NCI-H2029 (cell line): ENCODE measurements at places on chromosomes 13 and 19.

DNA sequence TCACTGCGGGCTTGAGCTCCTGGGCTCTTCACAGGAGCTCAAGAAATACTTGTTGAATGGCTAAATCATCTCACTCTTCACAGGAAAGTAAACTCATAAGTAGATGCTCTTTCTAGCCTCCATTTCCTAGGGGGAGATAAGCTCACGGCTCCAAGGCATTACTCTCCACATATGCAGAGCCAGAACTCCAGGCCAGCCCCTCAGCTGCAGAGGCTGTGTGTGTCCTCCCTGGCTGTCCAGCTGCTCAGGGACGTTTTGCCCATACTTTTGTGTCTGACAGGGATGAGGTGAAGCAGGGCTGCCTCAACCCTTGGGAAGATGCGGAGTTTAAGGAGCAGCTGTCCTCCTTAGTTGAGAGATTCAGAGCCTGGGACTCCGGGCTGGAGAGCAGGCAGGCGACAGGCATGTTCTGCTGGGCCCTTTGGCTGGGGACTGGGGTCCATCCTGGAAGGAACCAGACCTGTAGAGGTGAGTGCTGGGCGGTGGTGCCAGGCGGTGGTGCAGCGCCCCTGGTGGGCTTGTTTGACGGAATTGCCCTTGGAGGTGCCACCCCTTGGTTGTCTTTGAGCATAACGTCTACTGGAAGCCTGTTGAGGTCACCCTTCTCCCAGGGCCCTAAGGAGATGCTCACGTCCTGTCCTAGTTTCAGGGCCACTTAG is 20.5 kb upstream of the SLC15A1 start:
- DNase-seq = no peak

DNA sequence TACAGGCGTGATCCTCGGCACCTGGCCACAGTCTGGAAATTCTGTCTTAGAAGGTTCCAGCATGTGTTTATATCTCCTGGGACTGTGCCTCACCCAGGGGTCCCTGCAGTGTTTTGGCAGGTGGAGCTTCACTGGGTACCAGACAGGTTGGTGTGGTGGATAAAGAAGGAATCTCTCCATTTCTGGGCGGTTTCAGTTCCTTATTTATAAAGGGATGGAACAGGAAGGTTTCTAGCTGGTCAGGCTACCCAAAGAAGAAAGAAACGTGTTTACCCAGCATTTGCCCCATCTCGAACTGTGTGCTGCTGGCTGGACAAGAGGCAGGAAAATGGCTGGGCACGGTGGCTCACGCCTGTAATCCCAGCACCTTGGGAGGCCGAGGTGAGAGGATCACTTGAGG is 9.8 kb downstream of the PNPLA6 start:
- DNase-seq = no peak

DNA sequence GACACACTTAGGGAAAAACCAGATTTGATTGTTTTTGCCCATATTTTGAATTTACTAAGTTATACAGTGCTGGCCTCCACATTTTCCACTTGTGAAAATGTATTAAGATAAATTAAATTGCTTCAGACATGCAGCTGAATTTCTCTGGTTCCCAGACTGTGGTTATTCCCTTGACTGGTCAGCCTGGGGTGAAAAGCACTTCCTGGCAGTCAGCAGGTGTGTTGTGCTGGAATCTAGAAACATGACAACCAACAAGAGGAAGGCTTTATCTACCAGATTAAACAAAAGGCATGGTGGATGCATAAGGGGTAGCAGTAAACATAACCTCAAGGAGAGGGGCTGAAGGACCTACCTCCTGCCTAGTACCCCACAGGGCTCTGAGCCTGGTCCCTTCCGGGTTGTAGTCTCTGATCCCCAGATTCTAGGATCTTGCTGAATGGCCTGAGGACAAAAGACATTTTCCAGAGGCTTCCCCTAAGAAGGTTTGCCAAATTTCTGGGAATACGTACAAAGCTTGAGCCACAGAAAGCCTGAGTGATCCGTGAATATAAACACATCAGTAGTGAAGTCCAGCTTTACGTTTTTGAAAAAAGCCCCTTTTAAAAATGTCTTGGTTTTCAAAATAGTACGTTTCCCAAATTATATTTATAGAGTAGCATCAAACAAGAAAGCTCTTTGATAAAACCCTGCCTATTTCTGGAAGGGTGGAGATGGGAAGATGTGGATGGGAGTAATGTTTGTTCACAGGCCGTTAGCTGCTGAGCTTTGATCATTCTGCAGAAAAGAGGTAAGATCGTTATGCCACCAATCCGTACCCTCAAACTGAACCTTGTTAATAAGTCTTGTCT is 133.4 kb downstream of the LACC1 start:
- DNase-seq = no peak

- no peak for DNase-seq
Measured at GRCh38 chr19:48367855-48368254, 3.7 kb downstream of the SYNGR4 start.

DNA sequence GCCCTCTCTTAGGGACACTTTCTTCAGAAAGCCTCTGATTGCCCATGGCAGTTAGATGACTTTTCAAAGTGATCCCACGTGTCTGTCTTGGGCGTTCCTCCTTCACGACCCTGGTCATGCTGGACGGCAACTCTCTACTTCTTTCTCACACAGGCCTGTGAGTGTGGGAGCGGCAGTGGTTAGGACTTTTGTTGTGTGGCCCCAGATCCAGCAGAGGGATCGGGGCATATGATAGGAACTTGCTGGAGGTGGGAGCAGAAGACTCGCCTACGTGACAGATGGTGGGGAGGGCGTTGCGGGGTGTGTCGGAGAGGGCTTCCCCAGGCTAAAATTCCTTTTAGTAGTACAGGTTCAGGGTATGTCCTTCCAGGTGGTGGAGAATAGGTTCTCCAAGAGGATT is 289.5 kb upstream of the MAB21L1 start:
- DNase-seq = no peak

GRCh38 chr13:50200569-50200968 is 185.3 kb downstream of the KCNRG start:
- no peak for DNase-seq

DNA sequence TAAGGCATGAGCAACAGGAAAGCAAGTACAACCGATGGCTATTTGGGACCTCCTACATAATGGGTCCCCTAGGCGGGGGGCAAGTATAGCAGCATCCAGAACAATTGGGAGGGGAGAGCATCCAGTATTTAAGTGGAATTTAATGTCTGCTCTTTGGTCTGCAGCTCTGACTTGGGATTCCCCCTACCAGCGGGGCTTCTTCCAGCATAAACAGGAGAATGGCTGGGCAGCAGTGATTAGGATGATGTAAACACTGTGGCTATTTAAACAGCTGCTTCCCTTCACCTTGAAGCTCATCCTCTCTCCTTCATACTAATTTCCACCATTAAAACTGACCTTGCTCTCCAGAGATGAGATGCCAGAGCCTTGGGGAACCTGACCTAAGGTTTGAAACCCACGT is 73.9 kb upstream of the OXGR1 start:
- peak; percentile 8 for DNase-seq

DNA sequence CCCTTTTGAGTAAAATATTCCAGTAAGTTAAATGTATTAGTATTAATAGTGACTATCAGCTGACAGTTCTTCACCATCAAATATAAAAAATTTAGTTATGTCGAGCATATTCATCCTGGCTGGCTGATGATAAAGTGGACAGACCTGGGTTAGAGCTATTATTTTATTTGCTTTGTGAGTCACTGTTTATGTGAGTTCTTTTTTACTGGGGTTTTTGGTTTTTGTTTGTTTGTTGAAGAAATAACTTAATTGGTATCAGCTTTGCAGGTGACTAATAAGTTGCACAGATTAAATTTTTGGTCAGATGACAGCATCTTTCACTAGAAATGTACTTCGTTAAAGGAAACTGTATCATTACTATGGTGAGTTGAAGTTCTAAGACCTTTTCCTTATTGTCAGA is 224.7 kb downstream of the GGACT start:
- no peak for DNase-seq

- DNase-seq = peak; percentile 65
Measured at GRCh38 chr19:4538601-4538954, 1.3 kb downstream of the LRG1 start.

DNA sequence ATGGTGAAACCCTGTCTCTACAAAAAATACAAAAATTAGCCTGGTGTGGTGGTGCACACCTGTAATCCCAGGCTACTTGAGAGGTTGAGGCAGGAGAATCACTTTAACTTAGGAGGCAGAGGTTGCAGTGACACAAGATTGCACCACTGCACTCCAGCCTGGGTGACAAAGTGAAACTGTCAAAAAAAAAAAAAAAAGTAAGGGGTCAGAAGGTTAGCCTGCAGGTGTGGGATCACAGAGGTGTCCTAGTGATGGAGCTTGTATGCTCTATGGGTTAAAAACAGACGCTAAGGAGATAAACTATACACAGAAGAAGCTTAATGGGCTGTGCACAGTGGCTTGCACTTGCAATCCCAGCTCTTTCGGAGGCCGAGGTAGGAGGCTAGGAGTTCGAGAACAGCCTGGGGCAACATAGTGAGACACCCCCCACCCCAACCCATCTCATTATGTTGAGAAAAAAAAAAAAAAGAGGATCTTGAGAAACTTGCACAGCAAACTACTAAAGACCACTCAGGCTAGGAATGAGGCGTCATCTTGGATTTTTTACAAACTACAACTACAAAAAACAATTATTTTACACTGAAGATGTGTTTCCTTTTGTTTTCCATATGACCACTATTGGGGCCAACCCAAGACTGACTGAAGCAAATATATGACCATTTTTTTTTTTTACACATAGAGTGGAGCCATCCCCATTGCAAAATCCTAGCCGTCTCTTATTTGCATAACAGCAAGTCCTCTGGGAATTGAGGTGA is 7.9 kb downstream of the FOSB start:
- no peak for DNase-seq

- DNase-seq = no peak
Measured at GRCh38 chr19:54186934-54187381, 2.4 kb downstream of the MBOAT7 start.

DNA sequence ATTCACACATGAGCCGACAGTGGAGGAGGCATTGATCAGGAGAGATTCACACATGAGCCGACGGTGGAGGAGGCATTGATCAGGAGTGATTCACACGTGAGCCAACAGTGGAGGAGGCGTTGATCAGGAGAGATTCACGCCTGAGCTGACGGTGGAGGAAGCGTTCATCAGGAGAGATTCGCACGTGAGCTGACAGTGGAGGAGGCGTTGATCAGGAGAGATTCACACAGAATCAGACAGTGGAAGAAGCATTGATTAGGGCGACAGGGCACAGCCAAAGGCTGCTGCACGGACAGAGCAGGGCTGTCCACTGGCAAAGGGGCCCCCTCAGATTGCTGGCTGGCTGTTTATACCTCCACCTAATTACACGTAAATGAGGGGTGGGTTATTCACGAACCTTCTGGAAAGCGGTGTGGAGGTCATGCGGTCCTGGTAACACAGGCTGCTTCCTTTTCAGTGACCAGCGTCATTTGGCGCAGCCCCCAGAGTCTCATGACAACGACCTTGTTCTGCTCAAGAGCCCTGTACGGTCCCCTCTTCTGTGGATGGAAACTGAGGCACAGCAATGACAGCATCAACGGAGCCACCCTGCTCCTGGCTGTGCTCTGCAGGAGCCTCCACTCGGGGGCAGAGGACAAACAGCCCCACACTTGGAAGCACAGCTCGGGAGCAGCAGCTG is 50.6 kb upstream of the GAS6 start:
- DNase-seq = no peak

DNA sequence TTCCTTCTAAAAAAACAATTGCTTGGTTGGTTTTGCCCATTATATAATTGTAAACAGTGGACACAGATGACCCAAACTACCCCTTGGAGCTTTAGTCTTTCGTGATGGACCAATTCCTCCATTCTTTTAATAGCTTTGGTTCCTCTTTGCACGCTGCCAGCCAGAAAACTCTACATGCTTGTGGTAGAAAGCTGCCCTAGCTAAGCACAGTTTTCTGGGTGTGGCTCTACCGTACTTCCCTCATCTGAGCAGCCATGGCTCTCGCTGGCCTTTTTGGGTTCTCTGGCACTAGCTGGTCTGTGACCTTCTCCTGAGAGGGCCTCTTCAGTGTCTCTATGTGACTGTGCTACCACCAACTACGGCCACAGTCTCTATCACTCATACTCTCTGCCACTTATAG is 29.9 kb upstream of the CEBPA start:
- DNase-seq = no peak

- no peak for DNase-seq
Measured at GRCh38 chr13:48709213-48709612, 55.5 kb downstream of the CYSLTR2 start.

- DNase-seq = peak; percentile 68
Measured at GRCh38 chr19:15177269-15178116, 23.3 kb downstream of the NOTCH3 start.

DNA sequence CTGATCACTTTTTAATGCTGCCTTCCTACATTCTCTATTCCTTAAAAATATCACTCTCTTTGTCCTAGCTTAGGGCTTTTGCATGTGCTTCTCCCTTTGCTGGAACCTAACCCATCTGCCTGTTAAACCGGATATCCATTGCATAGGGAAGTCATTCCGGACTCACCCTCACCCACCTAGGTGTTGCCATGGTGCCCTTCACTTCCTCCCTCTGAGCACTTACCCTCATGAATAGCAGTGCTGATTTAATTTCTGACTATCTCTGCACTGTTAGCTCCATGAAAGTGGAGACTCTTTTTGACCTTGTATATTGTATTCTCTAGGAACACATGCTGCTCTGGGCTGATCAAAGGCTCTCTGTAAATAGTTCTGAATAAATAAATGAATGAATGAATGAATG is 401.9 kb downstream of the PCDH20 start:
- DNase-seq = no peak

GRCh38 chr13:44744880-44745633 is 168.9 kb upstream of the TSC22D1 start:
- DNase-seq = no peak

DNA sequence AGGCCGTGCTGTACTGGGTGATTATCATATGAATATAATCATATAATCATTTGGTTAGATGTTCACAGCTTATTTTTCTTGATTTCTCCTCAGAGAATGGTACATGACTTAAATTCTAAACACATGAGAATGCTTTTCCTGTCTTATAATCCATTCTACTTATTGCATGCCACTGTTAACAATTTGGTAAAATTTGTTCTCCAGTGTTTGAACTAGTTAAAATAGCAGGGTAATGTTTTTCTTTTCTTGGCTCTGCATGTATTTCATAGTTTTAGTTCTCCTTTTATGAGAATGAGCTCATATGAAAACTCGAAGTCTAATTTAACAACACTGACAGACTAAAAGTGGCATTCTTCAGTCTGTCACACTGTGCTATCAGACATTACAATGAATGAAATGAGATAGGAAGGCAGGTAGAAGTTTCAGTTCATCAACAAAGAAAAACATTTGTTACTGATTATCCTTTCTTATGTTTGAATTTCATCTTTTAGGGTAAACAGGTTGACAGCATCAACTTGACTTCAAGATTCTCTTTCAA is 10.2 kb downstream of the SPRYD7 start:
- DNase-seq = no peak

DNA sequence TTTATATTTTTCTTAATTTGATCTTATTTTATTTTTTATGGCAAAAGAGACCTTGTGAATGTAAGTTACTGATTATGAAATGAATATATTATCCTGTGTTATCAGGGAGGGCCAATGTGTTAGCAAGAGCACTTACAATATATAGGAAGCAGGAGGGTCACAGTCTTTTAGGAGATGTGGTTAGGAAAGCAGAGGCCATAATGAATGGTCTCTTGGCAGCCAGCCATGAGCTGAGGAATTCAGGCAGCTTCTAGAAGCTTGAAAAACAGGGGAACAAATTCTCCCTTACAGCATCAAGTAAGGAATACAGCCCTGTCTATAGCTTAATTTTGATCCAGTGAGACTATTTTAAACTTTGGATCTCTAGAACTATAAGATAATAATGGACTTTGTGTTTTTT is 2374.6 kb downstream of the PCDH9 start:
- DNase-seq = no peak

- DNase-seq = no peak
Measured at GRCh38 chr13:51620165-51620983, 36.1 kb downstream of the WDFY2 start.
